Activated CD4-positive, CD25-positive, alpha-beta regulatory T cell treated with anti-CD3 and anti-CD28 coated beads, Interleukin-2, amount 50 U/mL, for 24 hours (primary cell): ENCODE measurements at places on chromosomes 11 and 22.

DNA sequence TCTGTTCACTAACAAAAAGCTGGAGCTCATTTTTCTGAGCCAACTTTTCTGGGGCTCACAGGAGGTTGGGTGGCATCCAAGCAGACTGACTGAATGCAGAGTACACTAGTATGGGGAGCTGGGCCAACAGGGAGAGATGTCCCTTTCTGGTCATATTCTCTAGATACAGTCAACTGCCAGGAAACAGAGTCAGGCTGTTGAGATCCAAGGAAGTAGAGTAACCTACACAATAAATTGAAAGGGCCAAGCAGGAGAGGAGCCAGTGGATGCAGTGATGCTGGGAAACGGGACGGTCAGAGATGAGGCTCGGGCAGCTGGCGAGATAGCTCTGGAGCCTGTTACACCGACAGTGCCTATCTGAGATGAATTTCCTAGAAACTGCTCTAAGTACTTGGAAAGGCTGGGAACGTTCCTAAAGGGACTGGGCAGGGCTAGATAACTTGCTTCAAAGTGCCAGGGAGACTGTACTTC lies 71.1 kb downstream of the LARGE2 start:
- ATAC-seq: no peak

DNA sequence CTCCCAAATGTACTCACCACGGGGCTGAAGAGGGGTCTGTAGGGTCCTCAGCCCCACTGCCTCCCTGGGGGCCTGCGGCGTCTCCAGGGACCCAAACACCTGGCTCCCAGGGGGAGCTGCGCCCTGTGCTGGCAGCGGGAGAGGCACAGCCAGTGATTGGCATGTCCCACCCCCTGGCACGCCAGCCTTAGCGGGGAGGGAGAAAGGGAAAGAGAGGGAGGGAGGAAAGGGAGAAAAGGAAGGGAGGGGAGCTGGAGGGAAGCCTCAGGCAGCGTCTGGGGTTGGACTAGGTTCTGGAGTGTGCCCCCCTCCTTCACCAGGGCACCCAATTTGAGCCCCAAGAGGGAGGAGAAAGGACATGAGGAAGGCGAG lies at the start of gene CHRM1:
TSS of gene CHRM1 (minus strand) at position 163 of the 372 bp plus-strand sequence. CDS start 10,263 bp downstream, outside the sequence.
- no peak for ATAC-seq

- no peak for ATAC-seq
Observed at GRCh38 chr11:105139669-105140068, at the start of gene CARD18. TSS of gene CARD18 (minus strand) at chr11:105139769. CDS start at chr11:105139726, 43 bp downstream.

- ATAC-seq: no peak
Observed at GRCh38 chr11:118618991-118619375, 11.6 kb downstream of the PHLDB1 start.

DNA sequence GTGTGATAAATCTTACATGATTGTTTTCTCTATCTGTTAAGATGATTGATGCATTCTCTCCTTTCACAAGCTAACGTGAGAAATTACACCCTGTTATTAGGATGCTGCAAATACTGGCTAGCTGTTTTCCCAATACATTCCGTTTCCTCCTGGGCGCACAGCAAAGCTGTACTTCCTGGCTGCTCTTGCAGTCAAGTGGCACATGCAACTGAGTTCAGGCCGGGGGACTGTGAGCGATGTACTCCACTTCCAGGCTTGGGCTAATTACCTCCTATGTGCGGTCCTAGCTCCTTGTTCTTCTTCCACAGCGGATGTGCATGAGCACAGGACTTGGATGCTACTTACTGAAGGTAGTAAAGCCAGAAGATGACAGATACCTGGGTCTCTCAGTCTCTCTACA lies 234.9 kb upstream of the SESN3 start:
- no peak for ATAC-seq

- ATAC-seq: peak; percentile 27
Observed at GRCh38 chr11:94147433-94147845, 18.8 kb downstream of the PANX1 start.

DNA sequence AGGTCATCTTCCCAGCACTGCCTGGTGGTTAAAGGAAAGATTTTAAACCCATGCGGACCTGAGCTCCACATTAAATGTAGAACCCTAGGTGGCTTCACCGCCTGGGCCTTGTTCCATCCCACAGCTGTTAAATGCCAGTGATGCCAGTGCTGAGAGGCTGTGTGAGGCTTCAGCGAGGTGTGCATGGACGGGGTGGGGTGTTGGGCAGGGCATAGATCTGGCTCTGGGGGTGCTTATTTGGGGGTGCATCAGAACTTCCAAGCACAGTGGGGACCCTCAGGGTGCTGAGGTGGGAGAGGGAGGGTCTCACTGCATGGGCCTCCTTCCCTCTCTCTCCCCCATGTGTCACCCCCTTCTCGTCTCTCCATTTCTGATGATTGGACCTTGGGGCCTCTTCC lies 90.1 kb upstream of the B3GAT1 start:
- no peak for ATAC-seq

DNA sequence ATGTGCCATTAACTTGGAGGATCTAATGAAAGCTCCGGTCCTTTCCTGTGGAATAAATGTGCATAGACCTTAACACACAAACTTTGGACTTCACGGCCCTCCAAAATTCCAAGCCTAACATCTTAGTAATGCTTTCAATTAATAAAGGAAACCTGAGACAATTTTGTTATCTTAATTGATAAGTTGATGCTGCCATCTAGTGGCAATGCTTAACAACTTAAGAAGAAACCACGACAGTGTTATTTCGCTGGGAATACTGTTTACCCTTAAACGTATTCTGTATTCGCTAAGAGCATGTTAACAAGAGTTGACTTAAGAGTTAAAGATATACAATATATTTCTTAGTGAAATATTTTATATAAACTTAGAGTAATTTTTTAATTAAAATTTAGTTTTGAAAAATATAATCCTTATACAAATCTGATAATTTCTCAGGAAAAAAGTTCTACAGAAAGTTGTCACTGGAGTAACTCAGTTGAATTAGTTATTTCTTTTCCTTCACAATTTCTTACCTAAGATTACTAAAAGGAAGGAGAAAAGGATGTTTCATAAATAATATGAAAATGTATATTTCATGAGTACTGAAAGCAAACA lies 35.0 kb upstream of the OR9G4 start:
- ATAC-seq: no peak

- ATAC-seq: no peak
Observed at GRCh38 chr11:79274636-79275331, 166.0 kb downstream of the TENM4 start.

- ATAC-seq: no peak
Observed at GRCh38 chr11:128328955-128329551, 258.3 kb downstream of the ETS1 start.

GRCh38 chr11:65134240-65134951 lies at the start of gene SYVN1:
TSS of gene SYVN1 (minus strand) at chr11:65134519. CDS start at chr11:65133601, 918 bp downstream.
- peak; percentile 82 for ATAC-seq

DNA sequence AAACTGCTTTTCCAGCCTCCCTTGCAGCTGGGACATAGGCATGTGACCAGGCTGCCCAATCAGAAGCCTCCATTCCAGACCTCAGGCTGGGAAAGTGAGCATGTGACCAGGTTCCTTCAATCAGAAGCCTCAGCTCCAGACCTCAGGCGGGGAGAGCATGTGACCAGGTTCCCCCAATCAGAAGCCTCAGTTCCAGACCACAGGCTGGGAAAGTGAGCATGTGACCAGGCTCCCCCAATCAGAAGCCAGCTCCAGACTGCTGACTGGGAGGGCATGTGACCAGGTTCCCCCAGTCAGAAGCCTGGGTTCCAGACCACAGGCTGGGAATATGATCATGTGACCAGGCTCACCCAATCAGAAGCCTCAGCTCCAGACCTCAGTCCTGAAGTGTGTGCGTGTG lies 11.7 kb upstream of the IL2RB start:
- ATAC-seq: no peak

GRCh38 chr11:128894685-128895084 lies 3.5 kb downstream of the KCNJ5 start:
- no peak for ATAC-seq

GRCh38 chr11:64128255-64129006 lies 37.5 kb downstream of the MACROD1 start:
- no peak for ATAC-seq

GRCh38 chr11:82823647-82824619 lies 76.3 kb downstream of the PRCP start:
- ATAC-seq: no peak

GRCh38 chr22:47681411-47682165 lies 919.1 kb downstream of the TBC1D22A start:
- no peak for ATAC-seq

GRCh38 chr11:44878711-44879110 lies 72.0 kb downstream of the TP53I11 start:
- no peak for ATAC-seq

GRCh38 chr11:2265396-2265795 lies 5.0 kb downstream of the ASCL2 start:
- peak; percentile 61 for ATAC-seq

- no peak for ATAC-seq
Observed at GRCh38 chr11:14029971-14030920, 67.7 kb downstream of the SPON1 start.
